DND-41 (cell line): ENCODE measurements at places on chromosomes 7 and 10.

DNA sequence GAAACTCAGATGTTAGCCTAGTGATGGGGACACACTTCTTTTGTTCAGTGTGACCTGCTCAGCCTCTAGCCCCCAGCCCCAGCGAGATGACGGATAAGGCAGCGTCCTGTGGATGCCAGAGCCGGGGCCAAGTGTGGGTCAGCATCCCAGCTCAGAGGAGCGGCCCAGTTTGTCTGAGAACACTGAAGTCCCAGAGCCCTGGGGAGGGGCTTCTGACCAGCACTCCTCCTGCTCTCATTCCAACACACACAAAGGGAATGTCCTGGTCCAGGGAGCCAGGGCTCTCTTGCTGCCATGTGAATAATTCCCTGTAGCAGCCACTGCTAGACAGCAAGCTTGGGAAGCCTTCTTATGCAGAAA, 4.5 kb upstream of the ATP6V0E2 start:
- DNase-seq: no peak

DNA sequence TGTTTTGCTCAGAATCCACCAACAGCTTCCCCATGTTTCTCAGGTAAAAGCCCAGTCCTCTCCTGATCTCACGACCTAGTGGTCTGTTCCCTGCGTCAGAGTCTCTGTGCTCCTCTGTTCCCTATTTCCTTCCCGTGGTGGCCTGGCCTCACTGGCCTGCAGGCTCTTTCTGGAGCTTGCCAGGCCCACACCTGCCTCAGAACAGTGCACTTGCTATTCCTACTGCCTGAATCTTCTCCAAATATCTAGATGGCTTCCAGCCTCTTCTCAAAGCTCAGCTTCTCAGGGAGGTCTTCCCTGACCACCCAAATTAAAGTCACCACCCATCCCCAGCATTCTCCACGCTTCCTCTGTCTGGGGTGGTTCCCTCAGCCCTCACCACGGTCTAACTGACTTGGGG, 165.3 kb downstream of the USP6NL start:
- DNase-seq: no peak

DNA sequence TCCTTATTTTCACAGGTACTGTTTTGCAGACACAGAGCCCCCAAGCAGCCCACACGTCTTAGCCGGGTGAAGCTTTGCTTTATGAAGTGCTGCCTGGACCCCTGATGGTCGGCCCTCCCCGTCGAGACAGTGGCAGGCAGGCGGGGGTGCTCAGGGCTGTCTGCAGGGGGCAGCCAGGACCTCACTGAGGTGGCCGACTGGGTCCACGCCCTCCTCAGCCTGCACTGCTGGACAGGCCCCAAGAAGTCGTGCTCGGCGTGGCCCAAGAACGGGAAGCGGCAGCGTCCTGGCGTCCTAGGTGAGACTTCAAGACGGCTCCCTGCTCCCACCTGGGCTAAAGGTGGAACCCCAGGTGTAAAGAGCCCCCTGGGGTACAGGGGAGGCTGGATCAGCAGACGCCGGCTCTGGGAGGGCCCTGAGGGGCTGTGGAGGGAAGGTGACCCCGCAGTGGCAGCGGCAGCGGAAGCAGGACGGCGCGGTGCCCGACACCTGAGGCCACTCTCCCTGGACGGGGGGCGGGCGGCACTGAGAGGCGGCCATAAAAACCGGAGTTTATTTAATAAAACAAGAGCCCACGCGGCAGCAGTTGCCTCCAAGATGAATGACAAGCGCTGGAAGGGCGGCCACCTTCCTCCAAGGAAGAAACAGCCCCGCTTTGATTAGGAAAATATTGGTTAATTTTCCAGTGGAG, 179.4 kb downstream of the ELFN1 start:
- no peak for DNase-seq

DNA sequence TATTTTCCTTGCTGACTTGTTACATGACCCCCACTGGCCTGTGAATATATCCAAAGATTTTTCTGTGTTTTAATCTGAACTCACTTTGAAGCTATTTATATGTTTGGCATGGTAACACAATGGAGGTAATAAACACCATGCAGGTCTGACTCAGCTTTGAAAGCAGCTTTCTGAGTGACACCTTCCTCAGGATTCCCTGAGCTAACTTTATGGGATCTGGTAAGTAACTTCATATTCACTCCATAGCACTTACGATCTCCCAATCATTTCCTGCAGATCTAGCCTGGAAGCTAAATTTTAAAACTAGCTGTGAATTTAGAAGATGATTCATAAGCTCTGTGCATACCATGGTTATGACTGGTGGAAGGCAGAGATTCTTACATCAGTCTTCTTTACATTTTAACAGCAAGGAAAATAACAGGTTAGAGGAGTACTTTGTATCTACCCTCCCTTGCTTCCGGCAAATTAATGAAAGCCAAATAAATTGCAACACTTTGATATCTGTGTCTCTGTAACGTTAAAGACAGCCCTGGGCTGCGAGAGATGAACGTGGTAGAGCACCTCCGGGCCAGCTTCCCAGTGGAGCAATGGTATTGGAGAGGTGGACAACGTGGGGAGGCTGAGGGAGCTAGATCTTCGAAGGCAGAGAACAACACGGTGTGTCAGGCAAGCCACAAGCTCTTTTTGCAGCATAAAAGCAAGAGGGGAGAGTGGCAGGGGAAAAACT, 170.2 kb upstream of the KLF14 start:
- DNase-seq: no peak

DNA sequence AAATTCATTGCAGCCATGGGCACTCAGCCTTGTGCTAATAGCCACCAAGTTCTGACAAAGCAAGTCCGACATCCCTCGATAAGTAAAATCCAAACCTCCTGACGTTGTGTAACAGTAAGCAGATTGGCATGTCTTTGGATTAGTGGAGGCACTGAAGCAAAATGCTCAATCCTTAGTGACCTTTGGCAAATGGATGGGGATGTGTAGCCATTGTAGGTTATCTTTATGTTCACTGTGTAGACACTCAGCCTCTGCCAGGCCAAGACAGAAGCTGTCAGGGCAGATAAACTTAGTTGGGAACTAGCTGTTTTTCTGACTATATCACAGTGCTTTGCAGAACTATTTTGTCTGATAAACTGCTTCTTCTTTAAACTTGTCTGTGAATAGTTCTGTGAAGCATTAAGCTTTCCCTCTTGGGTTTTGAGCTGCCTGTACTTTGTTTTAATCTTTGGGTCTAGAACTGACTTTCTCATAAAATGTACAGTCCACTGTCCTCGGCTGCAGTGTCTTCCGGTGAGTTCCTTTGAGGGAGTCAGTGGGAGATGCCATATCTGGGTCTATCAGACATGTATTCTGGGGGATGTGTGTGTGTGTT, 220.8 kb downstream of the LRMDA start:
- DNase-seq: no peak

DNA sequence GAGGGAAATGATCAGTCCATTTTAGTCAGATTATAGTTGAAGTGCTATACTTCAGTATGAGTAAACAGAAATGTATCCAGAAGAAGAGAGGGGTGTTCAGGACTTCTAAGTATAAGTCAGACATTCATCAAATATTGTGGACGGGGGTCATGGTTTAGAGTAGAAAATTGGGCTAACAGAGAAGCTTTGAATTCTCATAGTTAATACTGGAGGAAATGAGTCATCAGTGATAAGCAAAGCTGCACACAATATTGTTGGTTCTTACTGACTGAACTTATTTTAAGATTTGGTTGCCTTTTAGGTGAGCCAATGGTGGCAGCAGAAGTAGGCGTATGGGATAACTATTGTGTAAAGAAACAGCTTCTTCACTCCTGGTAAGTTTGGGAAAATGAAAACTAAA, 1.7 kb upstream of the SUMF2 start:
- no peak for DNase-seq

DNA sequence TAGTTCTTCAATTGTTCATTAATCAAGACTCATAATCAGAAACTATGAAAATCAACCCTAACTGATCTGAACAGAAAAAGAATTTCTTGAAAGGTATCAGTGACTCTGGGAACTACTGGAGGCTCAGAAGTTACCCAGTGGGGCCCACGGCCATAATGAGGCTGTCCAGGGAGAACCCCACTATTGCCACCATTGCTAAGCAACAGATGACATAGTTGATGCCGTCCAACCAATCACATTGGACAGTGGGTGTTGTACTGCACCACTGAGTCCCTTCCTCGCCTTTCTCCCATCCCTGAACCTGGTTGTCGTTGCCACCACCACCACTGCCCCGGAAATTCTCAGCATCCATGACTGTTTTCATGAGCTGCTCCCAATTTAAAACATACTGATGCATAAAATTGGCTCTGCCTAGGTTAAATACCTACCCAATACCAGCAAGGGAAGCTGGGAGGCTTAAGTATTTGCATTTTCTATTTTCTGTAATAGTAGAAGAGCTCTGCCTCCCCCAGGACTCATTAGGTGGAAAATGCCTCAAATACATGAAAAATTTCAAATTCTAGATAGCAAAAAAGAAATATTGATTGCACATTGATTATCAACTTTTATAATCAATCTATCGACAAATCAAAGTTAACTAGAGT, 26.7 kb upstream of the USP6NL start:
- DNase-seq: no peak

- DNase-seq: no peak
These were observed 128.1 kb upstream of the FAM20C start for GRCh38 chr7:64098-64915.

- DNase-seq: no peak
These were observed 131.3 kb downstream of the GLI3 start for GRCh38 chr7:42105554-42106358.

DNA sequence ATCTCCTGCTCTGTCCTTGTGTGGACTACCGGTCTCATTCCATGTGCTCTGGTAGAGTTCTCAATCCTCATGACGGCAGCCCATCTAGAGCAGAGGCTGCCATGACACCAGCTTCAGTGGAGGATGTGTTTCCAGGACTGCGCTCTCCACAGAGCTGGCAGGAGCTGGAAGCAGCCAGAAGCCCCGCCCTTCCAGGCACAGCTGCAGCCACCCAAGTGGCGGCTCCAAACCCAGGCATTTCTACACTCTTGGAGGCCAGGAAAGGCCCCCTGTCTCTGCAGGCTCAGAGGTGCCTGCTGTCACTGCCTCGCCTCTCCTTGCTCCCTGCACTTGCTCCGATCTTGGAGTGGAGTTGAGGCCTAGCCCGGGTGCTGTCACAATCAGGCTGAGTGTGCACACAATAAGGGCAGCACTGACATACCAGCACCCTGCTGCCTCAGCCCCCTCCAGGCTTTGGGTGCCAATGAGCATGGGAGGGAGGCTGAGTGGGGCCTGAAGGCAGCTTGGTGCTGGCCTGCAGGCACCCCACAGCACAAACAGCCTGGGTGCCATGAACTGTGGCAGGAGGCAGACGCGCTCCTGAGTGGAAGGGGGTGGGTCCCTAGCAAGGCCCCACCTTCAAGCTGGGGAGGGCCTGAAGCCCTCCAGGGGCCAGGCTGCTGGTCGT, 122.1 kb downstream of the LRRN3 start:
- no peak for DNase-seq

GRCh38 chr7:27961255-27961654, 219.3 kb downstream of the JAZF1 start:
- DNase-seq: no peak

DNA sequence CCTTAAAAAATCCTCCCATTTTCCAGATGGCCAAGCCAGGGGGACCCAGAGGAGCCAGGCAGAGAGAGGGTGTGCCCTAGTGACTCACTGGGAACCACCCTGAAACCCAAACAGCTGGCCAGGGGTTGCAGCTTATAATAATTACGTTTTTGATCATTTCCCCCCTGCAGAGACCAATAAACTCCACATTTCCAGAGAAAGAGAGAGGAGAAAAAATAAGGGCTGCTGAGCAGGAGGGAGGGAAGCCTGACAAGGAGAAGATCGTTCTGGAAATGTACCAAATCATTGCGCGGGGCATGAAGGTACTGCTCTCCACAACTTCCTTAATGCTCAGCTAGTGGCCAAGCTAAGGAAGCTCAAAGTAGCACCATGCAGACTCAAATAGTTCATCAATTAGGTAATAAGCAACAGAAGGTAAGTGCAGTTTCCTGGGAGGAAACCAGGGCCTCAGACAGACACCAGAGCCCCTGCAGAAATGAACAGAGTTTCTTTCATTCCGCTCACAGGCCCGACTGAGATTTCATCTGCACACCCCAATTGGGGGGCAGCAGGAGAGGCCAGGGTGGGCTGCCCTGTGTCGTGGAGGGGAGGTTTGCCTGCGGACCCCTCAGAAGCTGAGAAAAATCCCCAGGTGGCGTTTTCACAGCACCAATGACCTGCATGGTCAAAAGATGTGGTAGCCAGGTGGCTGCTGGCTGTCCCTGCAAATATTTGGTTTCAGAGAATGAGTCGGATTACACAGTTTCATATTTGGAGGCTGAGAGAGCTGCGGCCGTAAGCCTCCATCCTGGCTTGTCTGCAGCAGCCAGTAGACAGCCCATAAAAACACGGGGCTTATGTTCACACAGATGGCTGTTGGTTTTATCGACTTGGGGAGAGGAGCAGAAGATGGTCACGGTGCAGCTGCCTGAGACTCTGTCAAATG, 153.2 kb upstream of the LYZL2 start:
- DNase-seq: no peak

GRCh38 chr10:21264271-21264670, 261.2 kb downstream of the SKIDA1 start:
- DNase-seq: no peak
